SIG-M5 (cell line): ENCODE measurements at places on chromosomes 6 and 20.

DNA sequence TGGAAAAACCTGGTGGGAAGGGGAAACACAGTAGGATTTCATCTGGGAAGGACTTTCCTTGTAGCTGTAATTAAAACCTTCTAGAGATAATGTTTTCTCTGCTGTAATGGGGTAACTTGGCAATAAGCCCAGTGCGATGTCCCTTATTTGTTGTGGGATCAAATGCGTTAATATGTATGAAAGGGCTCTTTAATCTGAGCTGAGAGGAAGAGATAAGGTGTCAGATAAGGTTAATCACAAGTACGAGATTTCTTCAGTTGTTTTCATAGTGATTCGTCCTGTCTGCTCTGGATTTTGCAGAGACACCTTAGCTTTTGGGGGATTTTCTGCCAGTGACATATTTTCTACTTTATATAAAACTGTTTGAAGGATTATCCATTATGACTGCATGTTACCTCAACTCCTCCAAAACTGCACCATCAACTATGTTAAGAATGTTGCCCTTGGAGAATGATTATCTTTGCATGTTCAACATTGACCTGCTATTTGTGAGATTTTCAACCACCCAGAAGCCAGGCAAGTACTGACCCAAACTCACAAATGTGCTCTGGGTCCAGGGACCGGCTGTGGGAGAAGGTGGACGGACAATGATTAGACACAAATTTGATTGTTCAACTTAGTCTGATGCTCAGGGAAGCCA lies 21.2 kb upstream of the ELOVL5 start:
- no peak for DNase-seq

- no peak for DNase-seq
These were observed 146.3 kb upstream of the B3GAT2 start for GRCh38 chr6:71103130-71103529.

GRCh38 chr6:134523903-134524650 lies 206.2 kb upstream of the SGK1 start:
- no peak for DNase-seq

DNA sequence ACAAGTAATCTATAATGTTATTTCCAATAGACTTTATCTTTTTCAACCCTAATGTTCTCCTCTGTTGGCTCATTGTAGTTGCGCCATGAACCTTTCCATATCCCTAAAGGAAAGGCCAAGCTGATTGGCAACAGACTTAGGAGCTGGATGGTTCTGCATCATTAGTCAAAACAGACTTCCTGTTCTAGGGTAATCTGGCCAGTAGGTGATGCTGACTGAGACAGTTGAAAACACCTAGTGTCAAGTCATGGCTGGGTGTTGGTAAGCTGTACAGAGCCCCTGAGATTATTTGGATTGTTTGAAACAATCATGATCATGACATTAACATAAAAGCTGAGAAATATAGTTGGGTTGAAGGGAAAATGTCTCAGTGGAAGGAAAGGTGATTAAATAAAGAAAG lies 231.4 kb downstream of the PHACTR1 start:
- no peak for DNase-seq

- DNase-seq, result no peak
These were observed 3.7 kb upstream of the SH3BGRL2 start for GRCh38 chr6:79627422-79627821.

DNA sequence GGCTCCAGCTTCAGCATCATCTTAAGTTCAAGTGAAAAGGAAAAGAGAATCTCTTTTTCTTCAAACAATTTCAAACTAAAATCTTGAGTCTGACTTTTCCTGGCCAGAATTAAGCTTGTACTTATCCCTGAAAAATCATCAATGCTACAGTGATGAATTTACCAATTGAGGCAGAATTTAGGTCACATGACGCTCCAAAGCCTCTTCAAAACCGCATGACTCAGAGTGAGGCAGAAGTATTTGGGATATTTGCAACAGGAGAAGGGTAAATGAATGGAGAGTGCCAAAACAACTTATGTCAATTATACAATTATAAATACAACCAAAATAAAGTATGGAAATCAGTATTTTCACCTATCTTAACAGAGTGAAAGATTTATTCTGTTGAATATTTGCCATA lies 515.5 kb downstream of the COL12A1 start:
- DNase-seq, result no peak

GRCh38 chr6:18527836-18528743 lies 140.9 kb downstream of the RNF144B start:
- no peak for DNase-seq

GRCh38 chr6:8218861-8219260 lies 116.5 kb upstream of the EEF1E1 start:
- no peak for DNase-seq

GRCh38 chr6:29071831-29072723 lies 15.0 kb downstream of the OR2B3 start:
- no peak for DNase-seq

DNA sequence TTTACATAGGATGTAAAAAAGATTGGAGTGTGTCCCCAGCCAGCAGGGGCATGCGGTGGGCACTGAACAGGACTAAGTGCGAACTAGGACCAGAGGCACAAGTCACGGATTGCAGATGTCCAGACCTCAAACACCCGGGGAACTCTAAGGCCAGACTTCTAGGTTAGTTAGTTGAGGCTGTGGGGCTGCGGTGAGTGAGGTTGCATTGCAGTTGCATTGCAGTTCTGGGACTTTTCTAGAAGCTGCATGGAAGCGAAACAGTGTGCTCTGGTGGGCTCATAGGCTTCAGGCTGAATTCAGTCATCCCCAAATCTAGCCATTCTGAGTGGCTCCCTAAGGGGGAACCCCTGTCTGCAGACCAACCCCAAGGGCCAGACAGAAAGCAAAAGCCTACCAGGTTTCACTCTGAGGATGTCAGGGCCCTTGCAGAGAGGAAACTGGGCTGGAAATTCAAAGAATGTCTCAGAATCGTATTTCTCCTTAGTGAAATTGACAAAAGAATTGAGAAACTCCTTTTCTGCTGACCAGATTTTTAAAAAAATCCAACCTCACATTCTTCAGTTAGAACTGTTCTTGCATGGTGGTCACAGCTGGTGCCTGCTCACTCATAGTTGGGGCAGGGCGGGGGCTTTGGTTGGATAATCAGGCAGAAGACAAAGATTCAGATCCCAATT lies 182.8 kb downstream of the ZDHHC14 start:
- DNase-seq, result no peak

GRCh38 chr6:118873239-118873638 lies 20.7 kb upstream of the ASF1A start:
- no peak for DNase-seq

- DNase-seq, result no peak
These were observed 106.7 kb upstream of the PLEKHG1 start for GRCh38 chr6:150492941-150493340.

GRCh38 chr6:72832271-72832670 lies 210.4 kb downstream of the KCNQ5 start:
- no peak for DNase-seq

DNA sequence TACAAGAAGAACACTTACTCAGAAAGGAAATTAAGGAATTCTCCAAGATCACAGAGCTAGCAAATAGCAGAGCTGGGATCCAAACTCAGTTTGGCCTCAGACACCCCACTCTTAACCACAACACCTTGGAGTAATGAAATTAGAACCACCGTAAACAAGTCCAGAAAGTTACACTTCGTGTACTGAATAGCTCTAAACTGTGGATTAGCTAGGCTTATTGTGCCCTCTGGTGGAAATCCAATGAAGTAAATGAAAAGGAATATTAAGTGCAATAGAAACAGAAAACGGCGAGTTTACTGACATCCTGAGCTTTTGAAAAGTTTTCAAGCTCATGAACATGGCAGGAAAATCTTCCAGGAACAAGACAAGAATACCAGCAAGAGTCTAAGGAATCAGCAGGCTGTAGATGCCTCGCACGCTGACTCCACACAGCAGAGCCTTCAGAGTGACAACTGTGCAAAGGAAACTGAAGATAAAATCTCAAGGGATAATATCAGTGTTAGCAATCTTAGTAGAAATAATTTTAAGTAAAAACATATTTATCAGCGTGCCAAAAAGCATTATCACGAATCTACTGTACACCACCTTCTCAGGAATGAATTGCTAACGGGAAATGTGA lies 34.6 kb downstream of the FBXO5 start:
- no peak for DNase-seq

- DNase-seq, result no peak
These were observed 8.5 kb downstream of the ENPP4 start for GRCh38 chr6:46138281-46138680.

GRCh38 chr20:34544109-34544796 lies 14.3 kb upstream of the MAP1LC3A start:
- no peak for DNase-seq

- no peak for DNase-seq
These were observed 189.8 kb upstream of the OPRM1 start for GRCh38 chr6:153849072-153849779.

- no peak for DNase-seq
These were observed at the start of gene SLC12A5 for GRCh38 chr20:46028772-46029371. Gene SLC12A5, plus strand, starts transcription at chr20:46029215. Its CDS starts 130 bp downstream, at chr20:46029345.

DNA sequence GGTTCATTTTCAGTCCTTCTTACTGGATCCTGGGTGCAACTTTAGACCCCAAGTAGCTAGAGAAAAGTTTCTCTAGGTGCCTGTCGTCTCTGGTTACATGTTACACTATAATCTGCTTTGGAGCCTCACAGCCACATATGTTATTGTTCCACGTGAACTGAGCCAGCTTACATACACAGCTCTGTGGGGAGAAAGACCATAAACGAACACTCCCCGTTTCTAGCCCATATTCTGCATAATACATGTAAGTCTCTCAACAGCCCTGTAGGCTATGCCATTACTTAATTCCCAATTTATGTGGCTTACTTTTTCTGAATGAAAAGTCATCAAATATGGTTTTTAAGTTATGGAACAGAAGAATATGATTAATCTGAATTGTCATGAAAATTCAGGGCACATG lies 233.8 kb downstream of the BCKDHB start:
- DNase-seq, result no peak

- DNase-seq, result no peak
These were observed 124.5 kb upstream of the SALL4 start for GRCh38 chr20:51926670-51927305.

- no peak for DNase-seq
These were observed 7.3 kb upstream of the CGA start for GRCh38 chr6:87102151-87102621.
